ENCODE measurements at places on chromosomes 16 and 17. TPM values are rescaled to one million over a fixed set of nuclear protein-coding genes. Genes with fewer than 3 reads are reported as not detected.

Gene TP53TG3
- not detected for total RNA-seq

Gene GINS3
- total RNA-seq = 4.9 TPM

Gene NPIPA3
- total RNA-seq = 2.4 TPM

Gene METTL16
- total RNA-seq = 24.9 TPM

Gene ABCA6
- 0.38 TPM for total RNA-seq

Gene SOST
- total RNA-seq = 29.6 TPM

Gene ADORA2B
- total RNA-seq = 5.2 TPM

Gene ITGAL
- total RNA-seq = not detected

Gene FKBP10
- 167 TPM for total RNA-seq

Gene SLC52A1
- 0.21 TPM for total RNA-seq

Gene SPG7
- 207 TPM for total RNA-seq

Gene BRCA1
- 8.7 TPM for total RNA-seq

Gene AMZ2
- total RNA-seq = 70.3 TPM

Gene CHTF8
- 169 TPM for total RNA-seq

Gene ZNF594
- total RNA-seq = 11.6 TPM

Gene C16orf96
- total RNA-seq = 0.54 TPM

Gene ZNF213
- total RNA-seq = 10.1 TPM

Gene KRTAP17-1
- not detected for total RNA-seq

Gene HOXB6
- 1.9 TPM for total RNA-seq
